ENCODE measurements at places on chromosomes 2 and 18.

GRCh38 chr2:95385570-95385984 lies 16.9 kb upstream of the FAHD2A start:
- no peak for DNase-seq

GRCh38 chr2:181264441-181264840 lies 192.7 kb upstream of the ITGA4 start:
- DNase-seq: no peak

DNA sequence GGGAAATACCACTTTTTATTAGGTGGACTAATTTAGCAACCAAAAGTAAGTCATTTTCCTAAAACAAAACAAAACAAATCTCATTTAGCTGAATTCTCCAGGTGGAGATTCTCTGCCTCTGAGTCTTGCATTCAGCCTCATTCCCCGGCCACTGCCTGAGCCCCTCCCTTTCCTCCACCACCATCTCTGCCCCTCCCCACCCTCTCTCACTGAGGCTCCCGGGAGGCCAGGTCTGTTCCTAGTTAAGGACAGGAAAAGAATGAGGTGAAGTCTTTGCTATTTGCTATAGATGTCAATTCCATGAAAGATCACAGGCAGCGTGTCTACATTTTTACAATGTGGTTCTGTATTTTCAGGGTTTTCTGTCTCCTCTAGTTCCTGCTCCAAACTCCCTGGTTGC lies 83.0 kb upstream of the SOX11 start:
- DNase-seq: no peak

GRCh38 chr2:101558740-101559525 lies 84.0 kb upstream of the RFX8 start:
- DNase-seq: no peak

- no peak for DNase-seq
These were observed 34.1 kb upstream of the ASPRV1 start for GRCh38 chr2:69995511-69995910.

- DNase-seq: no peak
These were observed 83.6 kb upstream of the CYP1B1 start for GRCh38 chr2:38159597-38159996.

- peak; percentile 51 for DNase-seq
These were observed 25.9 kb downstream of the CD8A start for GRCh38 chr2:86764661-86765309.

- DNase-seq: no peak
These were observed 27.0 kb downstream of the TRAPPC12 start for GRCh38 chr2:3406501-3406900.

DNA sequence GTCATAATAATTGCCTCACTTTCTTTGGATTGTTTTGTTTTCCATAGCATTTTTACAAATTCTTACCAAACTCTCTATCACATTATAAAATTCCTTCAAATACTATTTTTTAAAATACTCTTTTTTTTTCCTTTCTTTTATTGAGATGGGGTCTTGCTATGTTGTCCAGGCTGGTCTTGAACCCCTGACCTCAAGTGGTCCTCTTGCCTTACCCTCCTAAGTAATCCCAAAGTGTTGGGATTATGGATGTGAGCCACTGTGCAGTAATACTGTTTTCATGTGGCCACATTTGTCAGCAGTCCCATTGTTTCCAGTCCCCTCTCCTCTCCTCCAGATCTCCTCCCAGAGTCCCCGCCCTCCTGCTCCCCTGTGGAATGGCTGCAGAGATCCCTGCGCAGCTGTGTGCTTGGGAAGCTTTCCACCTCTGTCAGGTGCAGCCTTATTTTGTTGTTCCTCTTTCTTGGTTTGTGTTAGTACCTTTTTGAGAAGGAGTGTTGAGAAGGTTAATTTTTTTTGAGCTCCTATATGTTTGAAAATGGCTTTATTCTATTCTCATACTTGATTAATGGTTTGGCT lies 227.3 kb downstream of the LOXHD1 start:
- DNase-seq: no peak

DNA sequence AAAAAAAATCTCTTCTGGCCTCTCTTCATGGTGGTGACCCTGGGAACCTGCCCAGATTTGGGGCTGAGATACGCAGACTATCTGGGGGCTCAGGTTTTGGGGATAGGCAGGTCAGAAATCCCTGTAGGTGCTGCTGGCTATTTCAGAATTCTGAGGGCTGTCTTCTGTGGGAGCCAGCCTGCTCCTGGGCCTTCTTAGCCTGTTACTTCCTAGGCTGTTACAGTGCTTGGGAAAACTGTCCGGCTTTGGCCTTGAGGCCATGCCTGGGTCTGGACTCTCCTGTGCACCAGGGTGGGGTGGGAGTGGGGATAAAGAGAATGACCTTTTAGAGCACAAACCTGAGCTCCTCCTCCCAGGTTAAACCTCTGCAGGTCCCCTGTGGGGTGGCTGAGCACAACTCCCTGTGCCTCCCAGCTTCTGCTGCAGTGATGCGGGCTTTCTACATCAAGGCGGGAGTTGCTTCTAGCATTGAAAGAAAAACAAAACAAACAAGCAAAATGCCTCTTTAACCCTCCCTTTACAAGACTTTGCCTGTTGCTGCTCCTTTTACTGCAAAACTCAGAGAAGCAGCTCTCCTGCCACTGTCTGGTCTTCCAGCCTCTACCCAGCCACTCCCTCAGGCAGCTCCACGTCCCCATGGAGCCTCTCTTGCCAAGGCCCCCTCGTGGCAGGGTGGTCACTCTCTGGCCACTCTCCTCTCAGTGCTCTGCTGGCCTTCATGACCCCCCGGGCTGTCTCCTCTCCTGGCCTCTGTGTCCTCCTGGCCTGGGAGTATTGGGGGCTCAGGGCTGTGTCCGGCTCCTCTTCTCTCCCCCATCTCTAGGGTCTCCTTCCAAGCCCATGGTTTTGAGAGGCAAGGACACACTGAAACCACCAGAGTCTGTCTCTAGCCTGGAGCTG lies 293.0 kb upstream of the HS6ST1 start:
- no peak for DNase-seq

GRCh38 chr2:146124741-146125140 lies 1604.8 kb upstream of the ZEB2 start:
- no peak for DNase-seq

DNA sequence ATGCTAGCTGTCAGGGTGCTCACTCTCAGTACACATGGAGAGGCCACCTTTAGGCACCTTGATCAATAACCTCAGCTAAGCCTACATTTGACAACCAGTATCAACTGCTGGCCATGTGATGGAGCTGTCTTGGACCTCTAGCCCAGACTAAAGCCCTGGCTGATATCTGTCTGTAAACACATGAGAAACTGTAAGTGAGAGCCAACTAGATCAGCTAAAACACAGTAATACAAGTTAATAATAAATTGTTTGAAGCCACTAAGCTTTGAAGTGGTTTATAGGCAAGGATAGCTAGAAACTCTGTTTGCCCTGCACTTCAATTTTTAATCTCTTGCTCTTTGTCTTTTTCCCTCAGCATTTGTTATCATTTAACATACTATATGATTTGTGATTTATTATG lies 407.1 kb downstream of the SPAG16 start:
- DNase-seq: no peak

DNA sequence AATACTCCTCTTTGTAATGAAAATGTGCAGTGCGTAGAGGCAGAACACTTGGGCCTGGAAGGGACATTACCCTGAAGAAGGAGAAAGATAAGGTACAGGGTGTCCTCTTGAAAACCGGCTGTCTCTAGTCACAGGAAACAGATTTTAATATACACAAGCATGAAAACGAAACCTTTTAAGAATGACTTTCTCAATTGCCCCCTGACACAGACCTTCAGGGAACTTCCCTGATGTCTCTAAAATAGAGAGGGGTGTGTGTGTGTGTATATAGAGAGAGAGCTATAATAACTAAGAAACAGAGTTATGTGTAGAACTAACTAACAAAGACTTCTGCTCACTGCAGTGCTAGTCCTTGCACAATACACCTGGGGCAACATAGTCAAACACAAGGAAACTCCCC lies 780.0 kb downstream of the CNTNAP5 start:
- DNase-seq: no peak

DNA sequence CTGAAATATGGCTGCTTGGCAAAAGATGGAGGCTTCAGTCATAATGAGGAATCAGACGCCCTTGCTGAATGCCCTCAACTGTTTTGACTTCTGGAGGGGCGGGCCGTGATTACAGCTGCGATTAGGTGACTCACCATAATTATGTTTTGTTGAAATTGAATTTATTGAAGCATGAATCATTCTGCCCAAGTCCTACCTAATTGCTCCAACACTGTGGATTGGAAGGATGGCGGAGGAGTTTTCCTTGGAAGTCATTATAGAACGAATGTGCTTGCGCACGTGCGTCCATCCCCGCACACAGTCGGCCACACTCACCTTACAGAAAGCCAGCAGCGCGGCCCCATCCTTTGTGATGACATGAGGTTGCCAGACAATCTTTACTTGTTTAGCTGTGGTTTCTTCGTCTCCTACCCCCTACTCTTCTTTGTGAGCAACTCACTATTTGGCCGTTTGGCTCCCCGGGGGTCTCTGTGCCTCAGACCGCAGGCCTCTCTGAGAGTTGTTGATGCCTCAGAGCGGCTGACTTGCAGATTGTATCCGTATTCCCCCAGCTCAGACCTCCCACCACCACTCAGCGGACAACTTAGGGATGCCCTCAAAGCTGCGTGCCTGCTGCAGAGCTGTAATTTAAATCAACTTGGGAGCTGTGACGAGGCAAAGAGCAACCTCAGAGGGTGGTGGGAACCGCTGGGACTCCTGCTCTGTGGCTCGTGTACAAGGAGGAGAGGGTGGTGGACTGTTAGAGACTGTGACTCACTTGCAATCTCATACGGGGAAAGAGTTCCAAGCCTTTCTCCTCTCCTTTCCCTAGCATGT lies 513.4 kb downstream of the TNS1 start:
- DNase-seq: no peak

DNA sequence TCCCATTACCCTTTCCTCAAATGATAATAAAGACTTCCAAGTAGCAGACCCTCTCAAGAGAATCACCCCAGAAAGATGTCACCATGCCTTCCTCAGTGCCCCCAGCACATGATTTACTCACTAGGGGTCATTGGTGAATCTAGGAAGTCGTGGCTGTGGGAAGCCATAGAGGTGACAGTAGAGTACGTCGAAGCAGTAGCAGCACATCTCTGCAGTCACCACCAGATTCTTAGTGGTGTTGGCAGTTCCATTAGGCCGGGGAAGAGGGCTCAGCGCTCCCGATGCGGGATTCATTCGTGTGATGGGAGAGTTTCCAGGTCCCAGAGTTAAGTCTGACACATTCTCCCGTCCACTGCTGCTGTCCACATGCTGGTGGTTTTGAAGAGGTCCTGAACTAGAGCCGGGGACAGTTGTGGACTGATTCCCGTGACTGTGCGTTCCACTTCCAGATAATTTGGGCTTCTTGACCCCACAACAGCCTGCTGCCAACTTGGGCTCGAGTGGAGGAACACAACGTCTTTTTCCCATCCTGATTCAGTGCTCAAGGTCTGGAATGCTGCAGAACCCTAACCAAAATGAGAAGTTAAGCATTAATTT lies 12.0 kb downstream of the AMMECR1L start:
- DNase-seq: no peak

DNA sequence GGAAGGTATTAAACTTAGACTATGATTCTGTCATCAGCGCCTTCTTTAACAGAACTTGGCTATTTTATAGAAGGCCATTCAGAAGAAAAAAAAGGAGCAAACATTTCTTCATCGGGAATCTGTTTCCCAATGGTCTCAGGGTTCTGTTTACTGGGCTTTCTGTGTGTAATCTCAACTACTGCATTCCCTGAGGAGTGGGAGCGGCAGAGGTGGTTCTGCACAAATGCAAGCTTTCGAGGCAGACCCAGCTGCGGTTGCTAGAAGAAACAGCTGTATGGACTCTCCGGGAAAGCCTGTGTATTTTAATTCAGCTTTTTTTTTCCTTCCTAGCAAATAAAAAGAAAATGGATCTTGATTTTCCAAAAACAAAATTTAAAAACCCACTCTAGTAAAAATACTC lies 250.7 kb downstream of the NAPG start:
- DNase-seq: no peak

GRCh38 chr2:55954306-55955035 lies 30.9 kb upstream of the EFEMP1 start:
- DNase-seq: no peak

- no peak for DNase-seq
These were observed 256.8 kb downstream of the ALK start for GRCh38 chr2:29664578-29664977.

DNA sequence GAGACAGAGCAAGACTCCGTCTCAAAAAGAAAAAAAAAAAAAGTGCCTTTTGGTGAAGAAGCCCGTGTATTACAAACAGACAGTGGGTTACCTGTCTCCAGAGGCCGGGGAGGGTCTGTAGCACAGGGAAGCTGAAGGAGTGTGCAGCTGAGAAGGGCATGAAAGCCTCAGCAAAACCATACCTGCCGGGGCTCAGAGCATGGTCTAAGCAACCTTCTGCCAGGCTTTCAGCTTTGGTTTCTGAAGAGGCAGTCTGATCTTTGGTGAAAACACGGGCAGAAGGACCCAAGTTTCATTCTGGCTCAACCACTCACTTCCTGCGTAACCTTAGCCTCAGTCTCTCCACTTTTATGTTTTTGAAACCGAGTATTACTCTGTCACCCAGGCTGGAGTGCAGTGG lies 21.5 kb downstream of the SH2D6 start:
- DNase-seq: peak; percentile 83

- no peak for DNase-seq
These were observed 6.5 kb downstream of the PRPF40A start for GRCh38 chr2:152710713-152711112.

GRCh38 chr2:223562078-223562477 lies 40.1 kb downstream of the SCG2 start:
- DNase-seq: no peak

DNA sequence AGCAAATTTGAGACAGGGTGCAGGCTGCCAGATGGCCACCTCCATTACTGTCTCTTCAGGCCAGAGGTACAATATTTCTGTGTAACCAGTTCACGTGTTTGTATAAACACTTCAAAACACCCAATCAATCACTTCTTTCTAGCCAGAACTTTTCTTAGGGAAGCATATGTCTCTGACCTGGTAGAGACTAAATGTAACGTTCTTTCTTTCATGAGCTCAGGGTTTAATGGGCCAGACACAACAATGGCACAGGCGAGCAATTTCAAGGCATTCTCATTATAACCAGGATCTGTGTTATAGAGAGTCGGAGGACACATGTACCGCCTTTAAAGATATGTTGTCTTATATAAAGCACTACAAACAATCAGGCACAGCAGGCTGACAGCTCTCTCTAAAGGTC lies 1846.4 kb upstream of the PIK3C3 start:
- no peak for DNase-seq

- peak; percentile 57 for DNase-seq
These were observed 305.9 kb upstream of the TMEFF2 start for GRCh38 chr2:192500550-192501200.

DNA sequence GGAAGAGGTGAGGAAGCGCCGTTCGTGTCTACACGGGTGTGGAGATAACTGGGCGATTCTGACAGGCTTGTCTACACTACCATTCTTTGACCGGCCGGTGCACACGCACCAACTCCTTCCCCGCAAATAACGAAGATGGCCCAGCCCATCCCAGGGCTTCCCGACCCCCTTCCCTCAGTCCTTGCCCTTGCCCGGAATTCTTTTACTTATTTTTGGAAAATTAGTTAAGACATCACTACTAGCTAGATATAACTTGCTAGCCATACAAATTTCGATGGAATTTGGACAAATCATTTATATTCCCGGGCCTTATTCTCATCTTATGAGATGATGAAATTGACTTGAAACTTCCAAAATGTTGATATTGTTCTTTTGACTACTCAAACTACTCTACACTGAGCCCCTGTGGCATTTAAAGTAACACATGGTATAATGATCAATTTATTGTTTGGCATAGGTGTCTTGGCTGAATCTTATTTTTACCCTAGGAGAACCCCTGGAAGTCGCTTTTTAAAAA lies 1.3 kb downstream of the ERICH2 start:
- no peak for DNase-seq
